ENCODE measurements at places on chromosomes 16 and 17. TPM values are rescaled to one million over a fixed set of nuclear protein-coding genes. Genes with fewer than 3 reads are reported as not detected.

KRTAP3-2 gene
- not detected for total RNA-seq

DNA sequence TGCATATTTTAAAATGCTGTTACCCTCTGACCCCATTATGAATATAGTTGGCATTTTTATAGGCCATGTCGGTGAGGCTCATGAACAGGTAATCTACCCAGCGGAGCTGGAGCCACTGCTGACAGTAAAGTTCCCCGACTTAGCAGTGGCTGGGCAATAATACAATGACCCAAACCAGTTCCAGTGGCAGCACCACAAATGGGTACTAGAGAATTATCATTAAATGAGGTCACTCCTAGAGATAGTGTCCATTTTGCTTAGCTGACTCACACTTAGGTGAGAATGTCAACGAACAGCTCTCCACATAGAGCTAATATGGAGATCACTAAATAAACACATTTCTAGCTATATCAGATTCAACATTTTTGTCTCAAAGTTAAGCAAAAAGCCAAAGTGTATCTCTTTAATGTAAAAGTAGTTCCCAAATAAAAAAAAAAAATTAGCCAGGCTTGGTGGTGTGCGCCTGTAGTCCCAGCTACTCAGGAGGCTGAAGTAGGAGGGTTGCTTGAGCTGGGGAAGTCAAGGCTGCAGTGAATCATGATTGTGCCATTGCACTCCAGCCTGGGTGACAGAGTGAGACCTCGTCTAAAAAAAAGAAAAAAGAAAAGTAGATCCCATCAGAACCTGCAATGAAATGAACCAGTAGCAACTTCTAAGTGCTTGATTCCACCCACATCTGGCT, 7.4 kb downstream of the MYO1D start:
- DNase-seq, result no peak

- DNase-seq, result no peak
These were observed 13.6 kb upstream of the ARL4D start for GRCh38 chr17:43385046-43385831.

GRCh38 chr16:12079412-12079965, 103.0 kb downstream of the SNX29 start:
- no peak for DNase-seq

GRCh38 chr17:27667656-27668487, 36.9 kb downstream of the LGALS9 start:
- no peak for DNase-seq

DNA sequence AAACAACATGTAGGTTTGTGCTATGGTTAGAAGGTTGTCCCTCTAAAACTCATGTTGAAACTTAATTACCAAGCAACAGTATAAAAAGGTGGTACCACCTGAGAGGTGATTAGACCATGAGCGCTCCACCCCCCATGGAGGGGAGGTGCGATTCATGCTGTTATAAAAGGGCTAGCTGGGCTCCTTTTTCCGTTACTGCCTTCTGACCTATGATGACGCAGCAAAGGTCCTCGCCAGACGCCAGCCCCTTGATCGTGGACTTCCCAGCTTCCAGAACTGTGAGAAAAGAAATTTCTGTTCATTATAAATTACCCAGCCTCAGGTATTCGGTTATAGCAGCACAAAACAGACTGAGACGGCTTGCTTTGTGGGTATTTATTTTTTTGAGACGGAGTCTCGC, 167.8 kb downstream of the SNX29 start:
- no peak for DNase-seq

DNA sequence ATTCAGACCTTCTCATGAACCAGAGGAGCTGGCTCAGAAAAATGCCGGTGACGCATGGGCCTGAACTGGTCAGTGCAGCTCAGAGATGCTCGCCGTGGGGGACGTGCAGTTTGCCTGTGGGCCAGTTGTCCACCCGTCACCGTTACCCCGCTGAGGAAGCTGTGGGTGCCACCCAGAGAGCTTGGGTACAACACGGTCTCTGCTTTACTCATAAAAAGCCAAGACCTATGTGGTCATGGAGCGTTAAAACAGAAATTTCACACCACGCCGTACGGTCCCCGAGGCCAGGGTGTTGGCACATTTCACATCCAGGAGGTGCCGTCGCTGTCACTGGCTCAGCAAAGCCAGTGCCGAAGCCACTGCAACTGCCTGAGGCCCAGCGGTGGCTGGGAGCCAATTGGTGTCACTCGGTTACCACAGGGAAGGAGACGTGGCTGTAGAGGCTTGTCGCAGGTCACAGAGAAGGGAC, 120.9 kb downstream of the METRNL start:
- DNase-seq, result peak; percentile 35

Measured in omental fat pad (tissue), 4 donors.